Stimulated activated CD8-positive, alpha-beta memory T cell treated with anti-CD3 and anti-CD28 coated beads, Interleukin-12 subunit alpha, Interleukin-12 subunit beta, amount 100 ng/mL, for 4 hours (primary cell): ENCODE measurements at places on chromosomes 2 and 18.

DNA sequence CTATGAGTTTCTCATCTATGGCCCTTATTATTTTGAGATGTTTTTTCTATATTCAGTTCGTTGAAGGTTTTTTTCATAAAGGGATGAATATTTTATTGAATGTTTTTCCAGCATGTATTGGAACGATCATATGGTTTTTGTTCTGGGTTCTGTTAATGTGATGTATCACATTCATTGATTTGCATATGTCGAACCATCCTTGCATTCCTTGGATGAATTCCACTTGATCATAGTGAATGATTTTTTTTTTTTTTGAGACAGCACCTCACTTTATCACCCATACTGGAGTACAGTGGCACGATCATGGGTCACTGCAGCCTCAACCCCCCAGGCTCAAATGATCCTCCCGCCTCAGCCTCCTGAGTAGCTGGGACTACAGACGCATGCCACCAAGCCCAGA, 5.5 kb upstream of the NEMP2 start:
- no peak for DNase-seq

DNA sequence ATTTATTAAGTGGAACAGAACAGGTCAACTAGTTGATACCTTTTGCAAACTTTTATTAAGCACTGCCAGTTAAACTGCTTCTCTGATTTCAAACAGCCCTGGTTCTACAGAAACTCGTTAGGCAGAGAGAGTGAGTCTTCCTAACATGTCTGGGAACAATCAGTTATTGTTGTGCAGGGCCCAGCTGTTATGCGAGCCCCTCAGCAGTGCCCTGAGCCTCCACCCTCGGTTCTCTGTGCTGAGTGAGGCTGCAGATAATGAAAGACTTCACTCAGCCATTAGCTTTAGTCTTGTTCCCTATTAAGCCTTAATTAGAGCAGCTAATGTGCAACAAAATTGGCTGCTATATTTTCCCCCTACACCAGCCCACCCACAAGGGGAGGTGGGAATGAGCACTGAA, 39.6 kb downstream of the KCTD18 start:
- DNase-seq: no peak

DNA sequence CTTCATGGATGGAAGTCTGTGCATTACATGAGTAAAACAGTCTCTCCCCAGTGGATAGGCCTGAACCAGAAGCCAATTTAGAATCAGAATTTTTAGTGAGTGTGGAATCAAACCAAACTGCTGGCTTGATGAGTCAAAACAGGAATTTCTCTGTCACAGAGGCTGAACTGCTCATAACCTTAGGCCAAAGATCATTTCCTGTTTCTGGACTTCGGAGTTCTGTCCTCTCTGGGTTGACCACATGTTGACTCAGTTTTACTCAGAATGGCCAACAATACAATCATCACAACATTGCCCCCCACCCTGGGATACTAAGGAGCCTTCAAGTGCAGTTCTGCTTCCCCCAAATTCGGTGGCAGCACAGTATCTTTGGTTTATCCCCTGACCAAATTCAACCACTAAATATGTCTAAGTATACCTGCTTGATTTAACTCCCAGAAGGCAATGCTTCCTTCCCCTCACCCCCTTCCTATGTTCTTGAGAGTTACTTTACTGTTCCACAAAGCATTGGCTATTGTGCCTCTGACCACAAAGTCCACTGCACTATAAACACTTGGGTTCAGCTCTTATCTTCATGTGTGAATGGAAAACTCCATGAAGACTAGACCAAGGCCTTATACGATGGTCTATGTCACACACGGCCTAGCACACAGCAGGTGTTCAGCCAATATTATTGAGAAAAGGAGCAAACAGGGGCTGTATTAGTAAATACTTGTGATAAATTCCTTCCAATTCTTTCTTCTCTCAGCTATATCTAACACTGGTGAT, 67.8 kb downstream of the NXPH2 start:
- DNase-seq: no peak

DNA sequence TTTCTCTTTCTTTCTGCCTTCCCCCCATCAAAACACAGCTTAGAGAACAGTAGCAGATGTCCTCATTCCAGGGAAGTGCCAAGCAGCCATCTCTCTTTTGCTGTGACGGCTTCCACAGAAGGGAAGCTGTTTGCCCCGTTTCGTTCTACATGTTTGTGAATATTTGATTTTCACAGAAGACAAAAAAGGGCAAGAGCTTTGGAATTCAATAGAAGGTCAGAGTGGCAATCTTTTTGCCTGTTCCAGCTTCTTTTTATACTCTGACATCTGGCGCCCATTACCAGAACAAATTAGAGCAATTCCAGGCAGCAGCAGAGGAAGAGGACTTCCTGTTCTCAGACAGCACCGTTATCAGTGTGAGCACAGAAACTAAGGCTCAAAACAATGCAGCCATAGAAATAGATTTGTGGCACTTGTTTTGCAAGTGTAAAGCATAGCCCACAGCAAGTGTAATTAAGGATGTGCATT, 79.0 kb upstream of the CDH19 start:
- no peak for DNase-seq

GRCh38 chr2:9285921-9286320, 79.3 kb downstream of the ASAP2 start:
- no peak for DNase-seq
